ENCODE measurements at places on chromosomes 16 and 17.

GRCh38 chr16:57658130-57658877 lies 9.8 kb upstream of the ADGRG3 start:
- DNase-seq, result no peak

GRCh38 chr17:74618451-74618850 lies 5.1 kb downstream of the CD300E start:
- DNase-seq, result no peak

DNA sequence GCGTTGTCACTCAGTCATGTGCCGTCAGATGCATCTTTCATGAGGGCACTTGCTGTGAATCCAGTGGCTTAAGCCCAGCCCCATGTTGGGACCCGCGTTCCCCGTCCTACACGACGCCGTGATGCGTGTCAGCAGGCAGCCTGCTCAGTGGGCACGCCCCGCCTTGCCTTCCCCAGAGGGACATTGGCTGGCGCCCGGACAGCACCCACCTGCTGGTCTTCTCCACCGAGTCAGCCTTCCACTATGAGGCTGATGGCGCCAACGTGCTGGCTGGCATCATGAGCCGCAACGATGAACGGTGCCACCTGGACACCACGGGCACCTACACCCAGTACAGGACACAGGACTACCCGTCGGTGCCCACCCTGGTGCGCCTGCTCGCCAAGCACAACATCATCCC lies 8.8 kb downstream of the ITGB4 start:
- no peak for DNase-seq

GRCh38 chr17:65131946-65132345 lies 5.2 kb upstream of the RGS9 start:
- no peak for DNase-seq

GRCh38 chr17:77246110-77247047 lies 105.6 kb downstream of the SEC14L1 start:
- peak; percentile 61 for DNase-seq

GRCh38 chr17:50884439-50885311 lies 18.5 kb upstream of the TOB1 start:
- DNase-seq, result peak; percentile 49
